Calu3 (cell line): ENCODE measurements at places on chromosomes 6 and 20.

DNA sequence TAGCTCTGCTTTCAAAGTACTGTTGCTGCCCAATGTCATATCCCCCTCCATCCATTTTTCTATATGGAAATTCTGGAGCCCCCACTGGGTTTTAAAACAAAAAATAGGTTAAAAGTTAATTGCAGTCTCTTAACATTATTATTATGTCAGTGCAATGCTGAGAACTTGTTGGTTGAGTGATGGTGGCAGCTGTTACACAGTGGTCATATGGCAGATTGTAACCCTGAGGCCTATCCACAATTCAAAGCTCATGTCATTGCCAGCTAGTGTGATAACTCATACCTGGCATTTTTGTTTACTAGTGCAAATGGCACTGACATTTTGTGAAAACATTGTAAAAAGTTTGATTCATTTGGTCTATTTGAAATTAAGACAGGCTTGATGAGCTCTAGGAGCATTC is 305.7 kb upstream of the FLRT3 start:
- DNase-seq, result no peak

DNA sequence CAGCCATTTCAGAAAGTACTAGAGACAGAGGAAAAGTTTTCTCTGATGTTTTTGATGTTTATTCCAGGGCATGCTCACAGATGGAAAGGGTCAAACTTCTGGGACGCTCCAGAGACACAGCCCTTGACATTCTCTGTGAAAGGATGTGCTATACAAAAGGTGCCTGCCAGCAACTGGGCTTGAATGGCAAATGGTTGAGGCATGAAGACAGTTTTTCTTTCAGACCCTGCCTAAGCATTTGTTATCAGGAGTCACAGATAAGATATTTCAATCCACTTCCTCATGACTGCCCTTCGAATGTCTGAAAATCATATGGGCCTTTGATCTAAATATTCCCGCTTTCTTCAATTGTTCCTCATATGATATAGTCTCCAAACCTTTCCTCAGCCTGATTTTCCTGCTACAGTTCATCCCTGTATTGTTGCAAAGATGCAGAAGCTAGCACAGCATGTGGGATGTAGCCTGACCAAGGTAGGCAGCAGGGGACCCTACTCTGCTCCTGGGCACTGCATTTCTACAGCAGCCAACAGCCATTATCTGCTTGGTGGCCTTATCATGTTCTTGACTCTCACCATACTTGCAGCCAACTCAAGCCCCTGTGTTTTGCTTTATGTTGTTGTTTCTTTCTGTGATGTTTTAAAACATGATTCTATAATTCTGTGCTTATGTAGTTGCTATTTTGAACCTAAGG is 14.6 kb upstream of the TXLNB start:
- no peak for DNase-seq

- no peak for DNase-seq
Measured at GRCh38 chr20:49674383-49675352, 39.0 kb downstream of the B4GALT5 start.

DNA sequence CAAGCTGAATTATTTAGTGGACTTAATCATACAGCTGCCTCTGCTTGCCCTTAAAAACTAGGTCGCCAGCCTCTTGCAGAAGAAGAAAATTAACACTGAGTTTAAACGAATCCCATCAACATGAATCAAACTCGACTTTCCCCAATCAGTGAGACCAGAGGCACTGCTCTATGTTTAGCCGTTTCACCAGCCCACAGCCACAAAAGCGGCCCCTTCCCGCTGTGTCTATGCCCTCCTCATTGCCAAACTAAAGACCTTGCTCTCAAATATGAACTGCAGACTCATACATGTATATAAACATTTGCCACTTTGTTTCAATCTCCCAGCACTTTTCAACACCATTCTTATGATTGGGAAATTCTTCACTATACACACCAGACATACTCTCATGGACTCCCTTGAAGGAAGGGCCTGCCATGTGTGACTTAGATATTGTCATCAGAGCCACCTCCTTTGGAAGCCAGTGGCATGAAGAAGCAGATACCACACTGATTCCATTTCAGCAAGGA is 105.8 kb upstream of the ADGRF1 start:
- no peak for DNase-seq

GRCh38 chr6:148520109-148520841 is 177.6 kb downstream of the SASH1 start:
- DNase-seq, result no peak

DNA sequence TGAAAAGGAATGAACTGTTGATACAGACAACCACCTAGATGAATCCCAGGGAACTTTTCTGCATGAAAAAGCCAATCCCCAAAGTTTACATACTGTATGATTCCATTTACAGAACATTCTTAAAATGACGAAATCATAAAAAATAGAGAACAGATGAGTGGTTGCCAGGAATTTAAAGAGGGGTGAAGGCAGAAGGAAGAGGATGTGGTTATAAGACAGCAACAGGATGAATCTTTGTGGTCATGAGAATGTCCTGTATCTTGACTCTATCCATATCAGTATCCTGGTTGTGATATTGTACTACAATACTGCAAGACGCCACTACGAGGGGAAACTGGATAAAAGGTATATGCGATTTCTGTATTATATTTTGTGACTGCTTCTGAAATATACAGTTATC is 70.1 kb upstream of the EMILIN3 start:
- no peak for DNase-seq

DNA sequence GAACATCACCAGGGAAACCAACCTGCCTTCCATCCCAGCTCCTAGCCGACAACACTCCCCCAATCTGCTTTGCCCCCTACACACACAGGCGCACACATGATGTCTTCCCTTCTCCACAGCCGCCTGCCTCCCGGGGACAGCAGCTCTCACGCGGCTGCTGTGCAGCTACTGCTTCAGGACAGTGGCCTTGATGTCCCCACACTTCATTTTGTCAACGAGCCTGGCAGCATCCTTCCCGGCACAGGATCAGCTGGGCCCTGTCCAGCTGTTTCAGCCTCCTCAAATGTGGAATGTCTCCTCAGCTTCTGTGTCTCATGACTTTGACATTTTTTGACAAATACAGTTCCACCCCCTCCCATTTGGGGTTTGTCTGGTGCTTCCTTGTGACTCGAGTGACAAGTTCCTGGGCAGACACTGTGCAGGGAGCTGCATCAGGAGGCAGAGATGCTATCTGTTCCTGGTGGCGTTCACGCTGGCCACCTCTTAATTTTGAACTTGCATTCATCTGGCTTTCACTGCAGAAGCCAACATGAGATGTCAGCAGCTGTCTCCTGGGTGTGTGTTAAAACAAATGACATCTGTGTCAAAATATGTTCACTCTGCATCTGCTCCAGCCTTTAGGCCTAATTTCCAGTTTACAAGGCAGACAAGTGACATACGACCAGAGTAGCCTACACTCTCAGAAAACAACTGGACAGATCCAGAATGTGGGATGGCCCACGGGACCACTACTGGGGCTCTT is 57.2 kb downstream of the GINS1 start:
- no peak for DNase-seq

DNA sequence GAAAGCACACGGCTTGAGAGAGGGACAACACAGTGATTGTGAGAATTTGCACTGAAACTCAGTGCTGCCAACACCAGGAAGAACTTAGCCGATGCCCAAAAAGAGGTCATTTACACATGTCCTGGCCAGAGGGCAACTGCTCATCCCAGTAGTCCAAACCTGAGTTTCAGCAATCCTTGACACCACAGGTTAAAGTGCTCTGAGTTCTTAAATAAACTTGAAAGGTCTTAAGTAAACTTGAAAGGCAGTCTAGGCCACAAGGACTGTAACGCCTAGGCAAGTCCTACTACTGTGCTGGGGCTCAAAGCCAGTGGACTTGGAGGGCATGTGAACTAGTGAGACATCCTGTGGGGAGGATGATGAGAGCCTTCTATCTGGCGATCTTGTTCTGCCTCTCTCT is 14.1 kb downstream of the SNX14 start:
- DNase-seq, result no peak

GRCh38 chr20:41998539-41999341 is 380.6 kb upstream of the CHD6 start:
- DNase-seq, result no peak

- peak; percentile 93 for DNase-seq
Measured at GRCh38 chr20:58623579-58624473, 27.3 kb upstream of the STX16 start.

DNA sequence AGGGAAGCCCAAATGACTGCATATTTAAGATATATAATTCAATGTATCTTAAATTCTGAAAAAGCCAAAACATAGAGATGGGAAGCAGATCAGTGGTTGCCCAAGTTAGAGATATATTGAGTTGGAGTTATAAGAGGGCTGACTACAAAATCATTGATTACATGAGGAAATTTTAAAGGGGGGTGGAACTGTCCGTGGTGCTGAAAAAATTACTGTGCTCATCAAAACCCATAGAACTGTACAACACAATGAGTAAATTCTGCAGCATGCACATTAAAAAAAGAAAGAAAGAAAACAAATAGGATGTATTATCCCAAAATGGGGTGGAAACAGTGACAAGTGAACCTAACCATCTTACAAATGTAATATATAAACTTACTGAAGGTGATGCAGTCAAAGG is 100.9 kb downstream of the FUT9 start:
- DNase-seq, result no peak

- DNase-seq, result no peak
Measured at GRCh38 chr6:38460186-38460585, 179.5 kb downstream of the BTBD9 start.

DNA sequence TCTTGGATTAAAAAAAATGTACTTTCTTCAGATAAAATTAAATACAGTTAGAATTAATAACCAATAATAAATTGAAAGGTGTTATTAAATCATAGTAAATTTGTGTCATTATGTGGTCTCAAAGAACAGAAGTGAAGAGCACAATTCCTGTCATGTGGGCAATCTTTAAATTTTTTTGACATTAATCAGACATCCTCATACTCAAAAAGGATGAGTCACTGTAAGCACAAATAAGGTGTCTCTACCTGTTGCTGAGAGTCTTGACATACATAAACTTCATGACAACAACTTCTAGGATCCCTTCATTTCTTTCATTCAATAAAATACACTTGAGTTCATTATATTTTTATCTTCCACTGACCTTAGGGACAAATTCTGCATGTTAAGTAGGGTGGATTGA is 76.1 kb downstream of the SLC22A3 start:
- DNase-seq, result no peak

DNA sequence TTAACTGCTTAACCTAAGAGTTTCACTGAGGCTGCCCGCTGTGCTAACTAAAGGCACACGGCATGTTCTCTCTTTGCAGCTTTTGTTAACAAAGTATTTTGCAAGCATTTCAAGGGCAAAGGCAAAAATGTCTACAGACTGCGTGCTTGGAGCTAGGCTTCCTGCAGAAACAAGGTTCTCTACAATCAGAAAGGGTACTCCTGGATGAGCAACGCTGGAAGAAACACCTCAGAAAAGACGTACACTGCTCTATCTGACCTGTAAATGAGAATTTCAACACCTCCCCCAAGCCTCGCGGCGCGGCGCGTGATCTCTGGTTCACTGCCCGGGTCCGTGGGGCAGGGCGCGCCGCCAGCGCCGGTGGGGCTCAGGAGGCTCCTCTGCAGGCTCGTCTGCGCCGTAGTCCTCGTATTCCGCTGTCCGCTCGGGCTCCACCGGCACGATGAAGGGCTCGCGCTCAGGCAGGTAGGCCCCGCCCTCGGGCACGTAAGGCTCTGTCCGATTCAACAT is 120.9 kb downstream of the COL12A1 start:
- peak; percentile 53 for DNase-seq

- no peak for DNase-seq
Measured at GRCh38 chr6:118469468-118469867, 78.6 kb upstream of the PLN start.

GRCh38 chr20:41989935-41990635 is 371.9 kb upstream of the CHD6 start:
- no peak for DNase-seq
